NCI-H460 (cell line): ENCODE measurements at places on chromosomes 7 and 10. TPM values are rescaled to one million over a fixed set of nuclear protein-coding genes. Genes with fewer than 3 reads are reported as not detected.

DNA sequence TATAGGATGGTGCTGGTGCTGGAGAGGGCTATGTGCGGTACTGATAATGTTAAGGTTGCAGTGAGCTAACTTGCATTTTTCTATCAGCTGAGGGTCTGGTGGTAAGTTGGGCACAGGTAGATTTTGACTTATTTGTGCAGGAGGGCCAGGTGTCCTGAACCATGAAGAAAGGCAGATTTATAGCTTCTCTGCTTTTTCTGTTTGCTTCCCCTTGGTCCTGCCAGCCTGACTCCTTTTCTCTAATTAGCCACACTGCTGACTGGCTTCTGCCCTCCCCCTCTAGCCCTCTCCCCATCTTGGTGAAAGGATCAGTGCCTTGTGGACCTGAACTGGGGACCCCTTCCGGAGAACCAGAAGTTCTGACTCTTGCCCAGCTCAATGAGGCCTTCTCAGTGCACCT, 40.8 kb upstream of the STEAP4 start:
- no peak for DNase-seq

- no peak for DNase-seq
Observed at GRCh38 chr10:15784662-15785300, 65.1 kb upstream of the ITGA8 start.

- DNase-seq = no peak
Observed at GRCh38 chr7:133070562-133070961, 11.3 kb downstream of the CHCHD3 start.

DNA sequence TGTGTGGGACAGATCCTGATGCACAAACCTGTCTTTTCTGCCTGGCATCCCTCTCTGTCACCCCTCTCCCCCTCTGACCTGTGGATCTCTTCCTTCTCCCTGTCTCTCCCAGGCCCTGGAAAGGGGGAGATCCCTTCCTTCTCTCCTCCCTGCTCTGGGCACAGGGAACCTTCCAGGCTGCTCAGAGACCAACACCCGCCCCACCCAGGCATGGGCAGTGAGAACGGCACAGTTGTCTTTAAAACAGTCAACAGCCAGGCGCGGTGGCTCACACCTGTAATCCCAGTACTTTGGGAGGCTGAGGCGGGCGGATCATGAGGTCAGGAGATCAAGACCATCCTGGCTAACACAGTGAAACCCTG, 34.7 kb downstream of the KCNH2 start:
- no peak for DNase-seq

The SLC26A5 gene
- not detected in 2 replicates for total RNA-seq

The LBX1 gene
- 0.10 and 0.12 TPM in 2 replicates for total RNA-seq

DNA sequence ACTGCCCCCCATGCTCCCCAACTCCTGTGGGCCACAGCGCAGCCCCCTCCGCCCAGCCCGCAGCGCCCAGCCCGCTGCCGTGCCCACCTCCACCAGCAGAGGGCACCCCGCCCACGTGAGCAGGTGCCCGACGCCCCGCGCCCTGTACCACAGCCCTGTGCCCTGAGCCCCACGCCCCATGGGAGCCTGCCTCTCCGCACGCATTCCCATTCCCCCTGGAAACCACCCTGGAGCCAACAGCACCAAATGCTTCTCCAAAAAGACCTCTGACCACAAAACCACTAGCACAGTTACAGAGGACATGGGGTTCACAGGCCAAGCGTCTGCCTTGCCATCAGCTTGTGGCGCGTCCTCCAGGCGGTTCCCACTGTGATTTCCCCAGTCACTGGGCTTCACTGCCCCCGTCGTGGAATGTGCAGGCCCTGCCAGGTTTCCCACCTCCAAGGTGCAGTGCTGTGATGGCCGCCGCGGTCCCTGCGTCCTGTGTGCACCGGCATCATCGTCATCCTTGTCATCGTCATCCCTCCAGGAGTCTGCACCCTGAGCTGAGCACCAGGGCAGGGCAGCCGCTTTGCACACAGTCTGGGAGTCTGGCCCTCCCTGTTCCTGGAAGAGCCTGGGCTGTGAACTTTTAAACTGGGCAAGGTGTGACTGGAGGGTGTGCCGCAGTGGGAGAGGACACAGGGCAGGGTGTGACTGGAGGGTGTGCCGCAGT, 61.7 kb downstream of the PWWP2B start:
- DNase-seq = no peak

DNA sequence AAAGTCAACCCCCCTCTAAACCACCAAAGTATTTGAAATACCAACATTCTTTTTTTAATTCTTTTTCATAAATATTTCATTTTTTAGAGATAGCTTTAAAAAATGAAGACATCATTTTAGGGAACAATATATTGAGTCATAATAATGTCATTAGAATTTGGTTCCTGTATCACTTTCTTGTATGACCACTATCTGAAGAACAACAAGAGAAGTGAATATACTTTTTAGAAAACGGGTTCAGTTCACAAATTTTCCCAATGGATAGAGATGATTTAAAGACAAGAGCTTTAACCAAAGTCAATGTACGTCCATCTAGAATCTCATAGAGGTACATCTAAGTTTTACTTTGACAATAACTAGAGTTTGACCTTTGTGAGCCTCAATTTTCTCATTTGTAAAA, 48.2 kb downstream of the CUBN start:
- no peak for DNase-seq

DNA sequence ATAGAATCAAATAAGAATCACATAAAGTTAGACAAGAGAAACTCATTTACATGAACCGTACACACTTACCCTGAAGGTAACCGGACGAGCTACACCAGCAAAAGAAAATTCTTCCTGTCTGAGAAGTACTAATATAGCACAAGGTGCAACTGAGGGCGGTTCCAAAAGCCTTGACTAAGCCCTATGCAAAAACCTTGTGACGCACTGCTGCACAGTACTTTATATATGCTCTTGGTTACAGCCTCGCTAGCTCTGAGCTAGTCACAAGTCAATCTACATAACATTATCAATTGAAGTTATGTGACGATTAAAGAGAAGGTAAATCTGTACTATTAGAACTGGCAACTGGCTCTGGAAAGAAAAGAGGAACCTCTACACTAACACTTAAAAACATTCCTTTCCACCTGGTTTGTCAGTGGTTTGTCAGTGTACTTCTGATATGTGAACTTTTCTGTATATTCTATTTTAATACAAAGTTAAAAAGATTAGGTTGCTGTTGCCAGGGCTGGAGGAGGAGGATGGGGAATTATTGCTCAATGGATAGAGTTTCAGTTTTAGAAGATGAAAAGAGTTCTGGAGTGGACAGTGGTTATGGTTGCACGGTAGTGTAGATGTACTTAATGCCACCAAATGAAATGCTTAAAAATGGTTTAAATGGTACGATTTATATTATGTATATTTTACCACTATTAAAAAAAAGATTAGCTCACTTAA, 21.6 kb downstream of the NT5C3A start:
- DNase-seq = peak; percentile 56

GRCh38 chr10:99431190-99431760, 851 bp upstream of the GOT1 start:
- peak; percentile 30 for DNase-seq

DNA sequence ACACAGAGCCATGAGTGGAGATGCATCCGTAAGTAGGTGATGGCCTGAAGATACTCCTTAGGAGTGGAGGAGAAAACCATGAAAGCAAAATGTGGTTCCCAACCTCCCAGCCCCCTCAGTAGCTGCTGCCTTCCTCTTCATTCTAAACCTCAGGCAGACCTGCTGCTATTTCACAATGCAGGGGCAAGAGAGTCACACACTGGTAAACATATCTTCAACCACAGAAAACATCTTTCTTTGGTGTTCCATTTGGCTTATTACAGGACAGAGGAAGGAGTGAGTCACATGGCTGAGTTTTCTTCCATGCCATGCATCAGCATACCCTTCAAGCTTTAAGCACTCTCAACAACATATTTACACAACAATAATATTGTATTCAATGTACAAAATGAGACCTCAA, 342.1 kb downstream of the BMPER start:
- no peak for DNase-seq

The GARIN1A gene
- 0.03 and 0.17 TPM in 2 replicates for total RNA-seq

DNA sequence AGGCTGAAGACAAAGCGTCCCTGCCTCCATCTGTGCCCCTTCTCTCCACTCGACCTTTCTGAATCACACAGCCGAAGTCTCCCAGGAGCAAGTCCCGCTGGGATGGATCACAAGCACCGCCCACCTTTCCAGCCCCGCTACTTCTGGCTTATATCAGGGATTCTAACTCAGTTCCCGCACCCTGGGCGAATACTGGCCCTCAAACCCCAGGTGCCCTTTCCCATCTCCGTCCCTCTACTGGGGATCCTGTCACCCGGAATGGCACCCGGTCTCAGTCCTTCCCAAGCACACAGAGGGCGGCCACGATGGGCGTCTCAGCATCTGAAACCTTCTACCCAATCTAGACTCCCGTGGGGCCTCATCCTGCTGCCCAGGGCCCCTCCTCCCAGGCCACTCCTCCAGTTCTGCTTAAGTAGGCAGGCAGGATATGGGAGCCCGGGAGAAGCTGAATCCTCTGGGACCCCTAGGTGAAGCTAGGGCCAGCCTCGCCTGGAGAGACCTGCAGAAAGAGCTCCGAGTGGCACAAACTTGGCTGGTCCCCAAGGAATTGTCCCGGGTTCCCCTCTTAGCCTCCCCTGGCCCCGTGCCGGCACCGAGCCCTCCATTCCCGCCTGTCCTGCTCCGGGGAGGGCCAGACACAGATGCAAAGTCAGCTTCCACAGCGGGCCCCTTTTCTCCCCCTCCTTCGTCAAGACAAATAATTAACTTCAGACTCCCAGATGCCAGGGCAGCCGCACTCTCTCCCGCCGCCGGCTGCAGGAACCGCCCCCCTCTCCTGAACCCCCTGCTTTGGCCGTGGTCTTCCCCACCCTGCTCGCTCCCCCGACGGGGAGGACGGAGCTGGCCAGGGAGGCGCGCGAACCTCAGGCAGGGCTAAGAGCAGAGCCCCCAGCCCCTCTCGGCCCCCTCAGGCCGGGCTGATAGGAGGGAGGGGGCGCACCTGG, 612 bp downstream of the KCP start:
- DNase-seq = no peak

GRCh38 chr10:49135575-49136313, 1.9 kb upstream of the FAM170B start:
- no peak for DNase-seq

- peak; percentile 71 for DNase-seq
Observed at GRCh38 chr7:20330239-20330927, at the start of gene ITGB8. Gene ITGB8 (plus strand): TSS chr7:20330900. CDS start chr7:20331807, 907 bp downstream.

- no peak for DNase-seq
Observed at GRCh38 chr7:14868937-14869336, 33.6 kb downstream of the DGKB start.

- no peak for DNase-seq
Observed at GRCh38 chr7:155846936-155847335, 34.7 kb upstream of the SHH start.

DNA sequence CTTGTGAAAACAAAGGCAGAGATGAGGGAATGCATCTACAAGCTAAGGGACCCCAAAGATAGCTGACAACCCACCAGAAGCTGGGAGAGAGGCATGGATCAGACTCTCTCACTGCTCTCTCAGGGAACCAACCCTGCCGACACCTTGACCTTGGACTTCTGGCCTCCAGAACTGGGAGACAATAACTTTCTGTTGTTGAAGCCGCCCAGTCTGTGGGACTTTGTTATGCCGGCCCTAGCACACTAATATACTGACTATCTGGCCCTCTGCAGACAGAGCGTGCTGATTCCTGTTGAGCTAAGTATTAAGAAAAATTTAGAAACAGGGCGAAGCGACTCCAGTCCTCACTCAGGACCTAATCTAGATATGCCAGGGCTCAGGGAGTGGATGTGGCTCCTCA, 144.3 kb upstream of the TCF7L2 start:
- no peak for DNase-seq

GRCh38 chr10:34049887-34050286, 715.4 kb upstream of the NRP1 start:
- no peak for DNase-seq

GRCh38 chr7:133077394-133077793, 4.5 kb downstream of the CHCHD3 start:
- no peak for DNase-seq

DNA sequence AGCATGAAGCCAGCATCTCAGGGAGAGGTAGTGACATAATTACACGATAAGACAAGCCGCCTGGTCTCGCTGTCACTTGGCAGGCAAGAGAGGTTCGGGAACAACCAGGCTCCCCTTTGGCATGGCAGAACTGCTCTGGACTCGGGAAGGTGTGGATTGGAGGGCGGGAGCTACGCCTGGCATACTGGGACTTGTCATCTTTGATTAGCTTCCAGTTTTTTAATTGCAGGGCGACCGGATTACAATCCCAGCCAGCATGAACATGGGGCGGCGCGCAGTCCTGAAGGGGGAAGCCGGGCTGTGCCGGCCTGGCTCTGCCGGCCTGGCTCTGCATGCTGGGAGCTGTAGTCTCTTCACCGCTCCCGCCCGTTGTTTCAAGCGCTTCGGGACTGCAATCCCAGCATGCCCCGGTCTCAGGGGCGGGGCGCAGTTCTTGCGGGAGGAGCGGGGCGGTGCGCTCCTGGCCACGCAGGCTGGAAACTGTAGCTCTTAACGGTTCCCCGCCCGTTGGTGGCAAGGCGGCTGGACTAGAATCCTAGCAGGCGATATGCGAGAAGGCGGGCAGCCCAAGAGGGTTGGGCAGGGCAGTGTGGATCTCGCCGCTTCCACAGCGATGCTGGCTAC, 45.5 kb upstream of the ZNF716 start:
- no peak for DNase-seq

DNA sequence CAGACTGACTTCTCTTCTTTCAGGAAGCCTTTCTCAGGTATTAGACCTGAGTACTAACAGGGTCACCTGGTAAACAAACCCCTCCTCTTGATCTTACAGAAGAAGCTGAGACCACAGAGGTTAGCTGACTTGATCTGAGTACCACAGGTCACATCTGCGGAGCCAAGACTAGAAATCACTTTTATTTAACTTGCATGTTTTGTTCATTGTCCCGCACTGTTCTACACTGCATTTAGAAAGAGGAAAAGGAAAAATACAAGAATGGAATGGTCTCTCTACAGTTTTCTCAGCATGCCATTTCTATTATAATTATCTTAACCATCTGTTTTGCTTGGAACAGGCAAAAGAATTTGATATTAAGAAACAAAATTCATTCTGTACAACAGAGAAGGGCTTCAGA, 245.6 kb upstream of the ETV1 start:
- DNase-seq = no peak

- no peak for DNase-seq
Observed at GRCh38 chr7:127187740-127188139, 65.0 kb downstream of the GRM8 start.

The OR2A42 gene
- total RNA-seq = not detected in 2 replicates
